ENCODE measurements at places on chromosomes 3 and 15.

GRCh38 chr3:195019335-195019734 lies 251.6 kb downstream of the XXYLT1 start:
- H3K4me3 ChIP-seq = no peak overlapping the region
- peaks cover 4% of the 10 kb centered on the region for H3K4me1 ChIP-seq
- no peak overlapping the region for H3K27ac ChIP-seq
- DNase-seq = no peak
- H3K27me3 ChIP-seq = peaks cover 3% of the 10 kb centered on the region

DNA sequence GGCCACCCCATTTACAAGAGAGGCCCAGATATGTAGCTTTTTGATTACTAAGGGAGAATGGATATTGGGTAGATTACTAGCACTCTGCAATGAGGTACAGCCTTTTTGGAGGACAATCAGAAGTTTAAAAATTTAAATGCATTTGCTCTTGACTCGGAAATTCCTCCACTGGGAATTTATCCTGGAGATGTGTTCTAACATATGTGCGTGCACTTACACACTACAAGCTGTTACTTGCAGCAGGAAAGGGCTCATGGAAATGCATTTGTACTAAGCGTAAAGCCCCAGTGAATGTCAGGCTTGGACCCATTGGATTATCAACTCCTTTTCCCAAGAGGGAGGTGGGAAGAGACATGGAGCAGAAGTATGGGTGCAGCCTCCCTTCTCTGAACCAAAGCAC lies 7.8 kb upstream of the POMGNT2 start:
- no peak overlapping the region for H3K27ac ChIP-seq
- no peak for DNase-seq
- no peak overlapping the region for H3K4me3 ChIP-seq

DNA sequence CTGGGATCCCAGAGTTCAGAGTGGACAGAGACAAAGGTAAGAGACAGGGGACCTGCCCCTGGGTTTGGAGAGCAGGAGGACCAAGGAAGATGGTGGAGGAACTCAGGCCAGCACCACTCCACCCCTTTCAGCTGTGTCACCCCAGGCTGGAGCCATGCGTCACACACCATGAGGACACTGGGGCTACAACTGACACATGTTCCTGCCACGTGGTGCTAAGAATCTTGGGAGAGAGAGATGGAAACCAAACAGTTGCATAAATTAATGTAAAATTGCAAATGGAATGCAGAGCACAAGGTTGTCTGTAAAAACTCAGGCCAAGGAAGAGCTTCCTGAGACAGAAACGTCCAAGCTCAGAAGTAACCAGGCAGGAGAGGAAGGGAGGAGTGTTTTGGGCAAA lies 22.7 kb upstream of the VPS33B start:
- H3K36me3 ChIP-seq = no peaks in the 10 kb centered on the region
- H3K4me3 ChIP-seq = no peak overlapping the region
- no peak overlapping the region for H3K27ac ChIP-seq
- no peak for DNase-seq

DNA sequence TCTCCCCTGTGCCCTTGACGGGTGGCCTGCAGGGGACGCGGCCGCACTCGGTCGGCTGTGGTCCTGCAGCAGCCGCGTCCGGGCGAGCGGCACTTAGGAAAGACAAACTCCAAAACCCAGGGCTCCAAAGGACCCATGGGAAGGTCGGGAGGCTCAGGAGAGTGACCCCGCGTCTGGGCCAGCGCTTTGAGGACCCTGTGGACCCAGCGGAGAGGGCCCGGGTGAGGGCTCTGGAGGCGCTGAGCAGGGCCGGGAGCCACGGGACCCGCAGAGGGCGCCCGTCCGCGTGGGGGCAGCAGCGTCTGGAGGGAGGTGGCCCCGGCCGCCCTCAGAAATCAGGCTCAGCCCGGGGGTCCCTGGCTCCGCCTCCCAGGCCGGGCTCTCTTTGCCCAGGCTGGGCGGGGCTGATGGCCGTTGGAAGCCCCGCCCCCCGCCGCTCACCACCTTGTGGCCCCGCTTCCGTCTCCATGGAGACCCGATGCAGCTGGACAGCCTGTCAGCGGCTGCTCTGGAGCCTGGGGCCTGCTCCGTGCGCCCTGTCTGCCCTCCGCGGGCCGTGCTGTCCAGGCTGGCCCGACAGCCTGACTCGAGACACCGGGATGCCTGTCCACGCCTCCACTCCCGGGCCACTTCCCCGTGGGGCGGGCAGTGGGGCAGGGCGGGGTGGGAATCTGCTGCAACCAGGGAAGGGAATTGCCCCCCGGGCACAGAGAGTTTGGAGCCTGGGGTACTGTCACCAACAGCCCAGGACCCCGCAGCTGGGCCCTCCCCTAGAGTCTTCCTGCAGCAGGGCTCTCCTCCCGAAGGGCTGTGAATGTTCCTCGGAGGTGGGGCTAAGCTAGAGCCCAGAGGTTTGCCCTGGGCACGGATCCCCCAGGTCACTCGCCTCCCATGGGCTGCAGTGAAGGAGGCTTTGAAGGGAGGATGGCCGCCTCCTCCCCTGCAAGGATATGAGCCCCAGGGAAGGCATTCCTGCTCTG lies 34.8 kb upstream of the RPL32 start:
- no peak overlapping the region for H3K27ac ChIP-seq
- peaks cover 10% of the 10 kb centered on the region for H3K4me1 ChIP-seq
- H3K27me3 ChIP-seq = peaks cover 10% of the 10 kb centered on the region
- H3K36me3 ChIP-seq = no peaks in the 10 kb centered on the region

GRCh38 chr3:14523792-14524191 lies 16.4 kb downstream of the GRIP2 start:
- H3K4me1 ChIP-seq = no peaks in the 10 kb centered on the region
- H3K4me3 ChIP-seq = no peak overlapping the region
- H3K27ac ChIP-seq = no peak overlapping the region
- no peak for DNase-seq

GRCh38 chr3:133408961-133409360 lies 9.1 kb downstream of the BFSP2 start:
- no peak overlapping the region for H3K4me3 ChIP-seq
- no peaks in the 10 kb centered on the region for H3K4me1 ChIP-seq
- no peak for DNase-seq

- H3K27me3 ChIP-seq = peaks cover 2% of the 10 kb centered on the region
- peaks cover 2% of the 10 kb centered on the region for H3K4me1 ChIP-seq
- DNase-seq = no peak
- no peaks in the 10 kb centered on the region for H3K36me3 ChIP-seq
These were observed 9.6 kb downstream of the DNAJB8 start for GRCh38 chr3:128456776-128457715.
